ENCODE measurements at places on chromosomes 12 and 14. TPM values are rescaled to one million over a fixed set of nuclear protein-coding genes. Genes with fewer than 3 reads are reported as not detected.

DENR gene
- 57.2 TPM for total RNA-seq

DNA sequence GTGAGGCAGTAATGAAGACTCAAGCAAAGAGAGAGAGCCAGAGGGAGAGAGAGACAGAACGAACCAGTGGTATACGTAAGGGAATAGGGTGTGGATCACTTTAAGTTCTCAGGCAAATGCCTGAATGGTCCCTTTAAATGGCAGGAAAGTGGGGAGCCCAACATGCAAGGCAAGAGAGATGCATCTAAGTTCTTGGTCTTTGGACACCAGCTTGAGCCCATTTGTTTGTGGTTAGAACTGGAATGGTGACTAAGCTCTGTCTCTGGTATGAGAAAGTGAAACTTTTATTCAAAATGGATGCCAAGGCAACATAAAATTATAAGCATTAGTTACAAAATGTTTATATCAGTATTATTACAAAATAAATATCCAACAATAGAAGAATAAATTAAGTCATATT, 192.2 kb upstream of the ALG10 start:
- DNase-seq, result no peak
- no peaks in the 10 kb centered on the region for H3K4me1 ChIP-seq
- H3K27ac ChIP-seq, result no peak overlapping the region
- no peak overlapping the region for H3K4me3 ChIP-seq
- H3K27me3 ChIP-seq, result no peaks in the 10 kb centered on the region

GRCh38 chr12:103645202-103645601, 58.1 kb downstream of the STAB2 start:
- DNase-seq, result no peak
- H3K4me1 ChIP-seq, result no peaks in the 10 kb centered on the region
- H3K4me3 ChIP-seq, result no peak overlapping the region
- no peak overlapping the region for H3K27ac ChIP-seq
- peaks cover 11% of the 10 kb centered on the region for H3K27me3 ChIP-seq

- DNase-seq, result no peak
- H3K4me3 ChIP-seq, result no peak overlapping the region
- H3K27me3 ChIP-seq, result no peaks in the 10 kb centered on the region
- H3K36me3 ChIP-seq, result no peaks in the 10 kb centered on the region
- H3K4me1 ChIP-seq, result peaks cover 28% of the 10 kb centered on the region
These were observed 39.4 kb downstream of the MLXIP start for GRCh38 chr12:122117979-122118378.

DNA sequence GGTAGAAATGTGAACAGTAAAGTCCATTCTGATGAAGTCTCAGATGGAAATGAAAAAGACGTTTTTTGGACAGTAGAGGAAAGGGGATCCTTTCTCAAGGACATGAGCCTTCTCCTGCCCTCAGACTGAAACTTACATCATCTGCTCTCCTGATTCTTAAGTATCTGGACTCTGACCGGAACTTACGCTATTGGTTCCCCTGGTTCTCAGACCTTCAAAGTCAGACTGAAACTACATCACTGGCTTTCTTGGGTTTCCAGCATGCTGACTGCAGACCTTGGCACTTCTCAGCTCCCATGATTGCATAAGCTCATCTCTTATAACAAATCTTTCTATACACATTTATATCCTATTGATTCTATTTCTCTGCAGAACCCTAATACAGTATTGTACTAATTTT, 291.0 kb downstream of the SNAPC1 start:
- H3K4me3 ChIP-seq, result no peak overlapping the region
- H3K4me1 ChIP-seq, result no peaks in the 10 kb centered on the region
- H3K27me3 ChIP-seq, result no peaks in the 10 kb centered on the region
- no peaks in the 10 kb centered on the region for H3K36me3 ChIP-seq

- DNase-seq, result peak; percentile 53
- H3K4me1 ChIP-seq, result peaks cover 84% of the 10 kb centered on the region
- peaks cover 32% of the 10 kb centered on the region for H3K36me3 ChIP-seq
- H3K27me3 ChIP-seq, result no peaks in the 10 kb centered on the region
These were observed 79.9 kb downstream of the BCL11B start for GRCh38 chr14:99192028-99192621.

ACVR1B gene
- 8.6 TPM for total RNA-seq

- H3K4me3 ChIP-seq, result no peak overlapping the region
- H3K36me3 ChIP-seq, result no peaks in the 10 kb centered on the region
These were observed 20.4 kb upstream of the NID2 start for GRCh38 chr14:52089218-52089617.

KRT80 gene
- total RNA-seq, result not detected

- no peak for DNase-seq
- no peak overlapping the region for H3K4me3 ChIP-seq
- no peaks in the 10 kb centered on the region for H3K27me3 ChIP-seq
- H3K36me3 ChIP-seq, result no peaks in the 10 kb centered on the region
- H3K4me1 ChIP-seq, result no peaks in the 10 kb centered on the region
These were observed 21.2 kb downstream of the RTL1 start for GRCh38 chr14:100882026-100882967.

CELA1 gene
- not detected for total RNA-seq

DNA sequence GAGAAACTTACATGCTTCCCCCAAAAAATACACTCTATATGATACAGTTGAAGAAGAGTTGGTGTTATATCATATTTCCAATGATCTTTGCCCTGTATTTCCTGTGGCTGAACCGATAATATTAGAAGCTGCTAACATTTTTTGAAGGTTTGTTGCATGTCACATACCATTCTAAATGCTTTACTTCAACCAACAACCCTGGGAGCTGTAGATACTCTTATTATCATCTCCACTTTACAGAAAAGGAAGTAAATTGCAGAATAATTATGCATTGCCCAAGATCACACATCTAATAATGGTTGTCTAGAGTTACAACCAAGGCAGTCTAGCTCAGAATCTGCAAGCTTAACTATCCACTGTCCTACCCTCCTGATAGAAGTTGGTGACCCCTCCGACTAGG, 182.8 kb downstream of the NUAK1 start:
- DNase-seq, result no peak
- H3K4me1 ChIP-seq, result no peaks in the 10 kb centered on the region
- H3K27ac ChIP-seq, result no peak overlapping the region

ACRBP gene
- total RNA-seq, result 1.3 TPM

RGS6 gene
- total RNA-seq, result not detected

DNA sequence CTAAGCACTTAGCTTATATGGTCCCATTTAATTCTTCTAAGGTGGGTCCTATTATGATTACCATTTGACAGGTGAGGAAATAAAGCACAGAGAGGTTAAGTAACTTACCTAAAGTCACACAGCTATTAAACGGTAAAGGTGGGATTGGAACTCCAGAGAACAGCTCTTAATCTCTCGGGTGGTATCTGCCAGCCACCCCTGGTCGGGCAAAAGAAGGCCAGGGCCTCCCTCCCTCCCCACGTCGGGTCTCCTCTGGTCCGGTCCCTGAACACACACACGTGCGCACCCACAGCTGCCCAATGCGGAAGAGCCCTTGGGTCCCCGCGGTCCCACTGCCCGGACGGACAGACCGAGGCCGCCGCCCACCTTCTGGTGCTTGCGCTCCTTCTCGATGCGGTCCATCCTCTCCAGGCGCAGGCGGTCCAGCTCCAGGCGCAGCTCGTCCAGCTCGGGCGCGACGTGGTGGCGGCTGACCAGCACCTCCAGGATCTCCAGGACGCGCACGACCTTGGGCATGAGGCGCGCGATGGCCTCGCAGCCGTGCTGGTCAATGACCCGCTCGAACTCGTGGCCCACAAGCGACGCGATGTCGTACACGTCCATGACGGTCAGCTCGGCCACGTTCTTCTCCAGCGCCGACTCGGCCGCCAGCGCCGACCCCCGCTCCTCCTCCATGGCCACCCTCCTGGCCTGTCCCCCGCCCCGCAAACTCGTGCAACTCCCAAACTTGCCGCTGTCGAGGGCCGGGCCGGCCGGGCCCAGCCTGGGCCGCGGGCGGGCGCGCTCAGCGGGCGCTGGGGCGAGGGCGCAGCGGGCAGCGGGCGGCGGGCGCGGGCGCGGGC, 490 bp downstream of the RILPL1 start:
- H3K36me3 ChIP-seq, result no peaks in the 10 kb centered on the region
- peak overlapping the region; percentile 78 for H3K4me3 ChIP-seq
- H3K27ac ChIP-seq, result peak overlapping the region; percentile 46
- peaks cover 15% of the 10 kb centered on the region for H3K4me1 ChIP-seq
- no peaks in the 10 kb centered on the region for H3K27me3 ChIP-seq

DNA sequence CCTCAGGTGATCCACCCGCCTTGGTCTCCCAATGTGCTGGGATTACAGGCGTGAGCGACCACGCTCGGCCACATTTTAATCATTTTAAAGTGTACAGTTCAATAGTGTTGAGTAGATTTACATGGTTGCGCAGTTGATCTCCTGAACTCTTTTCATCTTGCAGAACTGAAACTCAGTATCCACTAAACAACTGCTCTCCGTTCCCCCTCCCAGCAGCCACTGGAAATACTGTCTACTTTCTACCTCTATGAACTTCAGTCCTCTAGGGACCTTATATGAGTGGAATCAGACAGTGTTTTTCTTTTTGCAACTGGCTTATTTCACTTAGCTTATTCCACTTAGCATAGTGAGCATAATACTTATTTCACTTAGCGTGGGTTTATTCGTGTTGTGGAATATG, 53.7 kb downstream of the KCTD10 start:
- no peak overlapping the region for H3K27ac ChIP-seq
- no peak overlapping the region for H3K4me3 ChIP-seq
- DNase-seq, result no peak
- H3K27me3 ChIP-seq, result peaks cover 17% of the 10 kb centered on the region
- H3K36me3 ChIP-seq, result no peaks in the 10 kb centered on the region
- H3K4me1 ChIP-seq, result no peaks in the 10 kb centered on the region

FGF6 gene
- not detected for total RNA-seq

ACSM4 gene
- not detected for total RNA-seq

DNA sequence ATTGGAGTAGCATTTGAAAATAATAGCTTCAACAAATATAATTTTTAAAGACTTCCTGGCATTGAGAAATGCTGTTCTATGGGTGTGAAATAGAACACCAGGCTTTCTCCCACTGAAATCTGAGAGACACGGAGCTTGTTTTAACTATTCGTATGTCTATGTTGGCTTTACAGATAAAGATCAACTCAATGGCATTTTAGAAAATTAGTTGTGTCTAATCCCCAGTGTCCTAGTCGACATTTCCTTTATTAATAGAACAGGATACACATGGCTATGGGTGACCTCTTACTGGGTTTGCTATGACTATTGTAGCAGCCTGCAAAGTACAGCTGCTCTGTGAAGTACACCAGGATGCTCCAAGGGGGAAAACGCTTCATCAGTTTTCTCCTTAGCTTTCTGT, 159.3 kb downstream of the SLC25A21 start:
- H3K36me3 ChIP-seq, result no peaks in the 10 kb centered on the region
- no peak for DNase-seq
- no peak overlapping the region for H3K4me3 ChIP-seq
- H3K4me1 ChIP-seq, result no peaks in the 10 kb centered on the region

DNA sequence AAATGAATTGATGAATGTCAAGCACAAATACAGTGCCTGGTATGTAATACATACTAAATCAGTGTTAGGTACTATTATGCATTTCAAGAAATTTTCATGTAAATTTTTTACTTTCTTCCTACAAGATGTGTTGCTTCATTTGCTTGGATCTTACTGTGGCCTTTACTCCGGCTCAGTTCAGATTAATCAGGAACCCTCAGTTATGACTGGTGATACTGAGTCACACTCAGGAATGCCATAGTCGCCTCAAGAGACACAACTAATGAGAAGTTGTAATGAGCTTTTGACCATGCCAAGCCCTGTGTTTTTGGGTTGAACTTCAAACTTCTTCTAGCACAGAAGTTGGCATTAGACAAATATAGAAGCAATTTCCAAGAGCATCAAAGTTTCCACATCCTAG, 96.0 kb downstream of the TGFB3 start:
- peaks cover 19% of the 10 kb centered on the region for H3K36me3 ChIP-seq
- H3K4me1 ChIP-seq, result no peaks in the 10 kb centered on the region
- no peak overlapping the region for H3K4me3 ChIP-seq
- H3K27me3 ChIP-seq, result no peaks in the 10 kb centered on the region

PSMA3 gene
- total RNA-seq, result 401 TPM

DNA sequence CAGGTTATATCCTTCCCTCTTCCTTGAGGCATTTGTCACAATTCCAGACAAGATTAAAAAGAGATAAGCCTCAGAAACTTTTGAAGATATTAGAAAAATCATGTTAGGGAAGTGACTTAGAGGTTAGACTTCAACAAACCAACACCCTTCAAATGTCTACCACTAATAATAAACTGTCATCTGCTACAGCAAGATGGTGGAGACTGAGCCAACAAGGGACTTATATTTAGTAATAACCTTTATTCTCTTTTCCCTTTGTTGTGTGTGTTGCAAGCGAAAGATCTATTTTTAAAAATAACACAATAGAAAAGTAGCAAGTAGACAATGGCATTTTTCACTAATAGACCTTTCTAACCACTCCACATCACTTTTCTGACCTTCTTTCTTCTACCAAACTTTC, 28.6 kb downstream of the PRICKLE1 start:
- H3K4me3 ChIP-seq, result no peak overlapping the region
- H3K27me3 ChIP-seq, result no peaks in the 10 kb centered on the region
- DNase-seq, result no peak
- H3K4me1 ChIP-seq, result no peaks in the 10 kb centered on the region

DNA sequence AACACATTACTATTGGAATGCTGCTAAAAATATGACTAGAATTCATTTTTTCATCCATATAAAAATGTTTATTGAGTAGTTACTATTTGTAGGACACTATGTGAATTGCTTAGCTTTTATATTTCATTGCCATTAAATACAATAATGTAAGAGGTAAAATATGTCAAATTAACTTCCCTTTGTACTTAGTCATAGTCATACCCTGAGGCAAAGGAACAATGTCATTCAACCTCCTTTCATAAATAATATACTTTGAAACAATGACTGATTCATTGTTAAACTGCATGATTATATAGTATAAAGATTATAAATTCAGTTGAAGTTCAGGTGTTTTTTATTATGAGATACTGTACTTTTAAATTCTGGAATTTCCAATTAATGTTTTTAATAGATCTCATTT, 105.2 kb downstream of the GARIN6 start:
- no peak overlapping the region for H3K27ac ChIP-seq
- no peak overlapping the region for H3K4me3 ChIP-seq
- no peaks in the 10 kb centered on the region for H3K36me3 ChIP-seq
- H3K27me3 ChIP-seq, result no peaks in the 10 kb centered on the region

GRCh38 chr14:29453045-29453444, 474.6 kb downstream of the PRKD1 start:
- no peak for DNase-seq
- no peaks in the 10 kb centered on the region for H3K4me1 ChIP-seq
- no peak overlapping the region for H3K4me3 ChIP-seq
- no peaks in the 10 kb centered on the region for H3K27me3 ChIP-seq
- H3K36me3 ChIP-seq, result no peaks in the 10 kb centered on the region

- peaks cover 3% of the 10 kb centered on the region for H3K4me1 ChIP-seq
- no peaks in the 10 kb centered on the region for H3K27me3 ChIP-seq
- H3K27ac ChIP-seq, result no peak overlapping the region
These were observed 15.0 kb upstream of the OAS2 start for GRCh38 chr12:112963227-112963861.

- no peak for DNase-seq
- H3K36me3 ChIP-seq, result no peaks in the 10 kb centered on the region
- peaks cover 11% of the 10 kb centered on the region for H3K27me3 ChIP-seq
- no peak overlapping the region for H3K4me3 ChIP-seq
- no peak overlapping the region for H3K27ac ChIP-seq
- H3K4me1 ChIP-seq, result peaks cover 4% of the 10 kb centered on the region
These were observed 4.7 kb downstream of the VSIG10 start for GRCh38 chr12:118098911-118099671.

Data from activated CD8-positive, alpha-beta T cell treated with anti-CD3 and anti-CD28 coated beads for 36 hours (primary cell).